ENCODE measurements at places on chromosomes 7 and 10.

GRCh38 chr10:72379062-72379461, 24.3 kb upstream of the DNAJB12 start:
- no peak for DNase-seq

DNA sequence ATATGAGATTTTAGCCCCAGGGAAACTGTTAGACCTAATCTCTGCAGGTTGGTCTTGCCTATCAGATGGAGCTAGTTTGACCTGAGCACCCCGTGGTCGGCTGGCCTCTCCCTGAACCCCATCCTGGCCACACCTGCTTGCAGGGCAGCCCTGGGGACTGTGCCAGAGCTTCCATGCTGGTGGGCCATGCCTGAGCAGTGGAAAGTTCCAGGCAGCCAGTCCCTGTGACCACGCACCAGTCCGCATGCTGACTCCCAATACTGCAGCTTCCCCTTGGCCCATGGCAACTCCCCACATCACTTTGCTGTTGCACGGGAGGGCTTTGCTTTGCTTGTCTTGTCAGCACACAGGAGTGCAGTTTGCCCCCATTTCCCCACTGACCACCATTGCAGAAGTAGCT, 427.8 kb upstream of the SEMA3D start:
- DNase-seq = no peak

DNA sequence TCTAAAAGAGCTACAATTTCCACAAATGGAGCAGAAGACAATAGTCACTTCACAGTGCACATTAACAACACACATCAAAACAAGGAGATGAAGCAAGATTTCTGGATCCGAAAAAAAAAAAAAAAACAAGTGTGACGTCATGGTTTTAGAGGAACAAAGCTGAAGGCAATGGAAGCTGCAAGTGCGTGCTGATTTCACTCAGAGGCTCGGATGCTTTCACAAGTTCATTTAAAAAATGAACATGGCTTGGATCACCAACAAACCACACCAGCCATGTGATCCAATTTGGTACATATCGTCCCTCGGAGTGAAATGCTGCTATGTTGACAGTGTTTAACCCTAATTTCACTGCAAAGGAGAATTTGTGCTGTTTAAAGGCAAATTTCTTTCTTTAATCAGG, 337.0 kb upstream of the PRKCQ start:
- no peak for DNase-seq

DNA sequence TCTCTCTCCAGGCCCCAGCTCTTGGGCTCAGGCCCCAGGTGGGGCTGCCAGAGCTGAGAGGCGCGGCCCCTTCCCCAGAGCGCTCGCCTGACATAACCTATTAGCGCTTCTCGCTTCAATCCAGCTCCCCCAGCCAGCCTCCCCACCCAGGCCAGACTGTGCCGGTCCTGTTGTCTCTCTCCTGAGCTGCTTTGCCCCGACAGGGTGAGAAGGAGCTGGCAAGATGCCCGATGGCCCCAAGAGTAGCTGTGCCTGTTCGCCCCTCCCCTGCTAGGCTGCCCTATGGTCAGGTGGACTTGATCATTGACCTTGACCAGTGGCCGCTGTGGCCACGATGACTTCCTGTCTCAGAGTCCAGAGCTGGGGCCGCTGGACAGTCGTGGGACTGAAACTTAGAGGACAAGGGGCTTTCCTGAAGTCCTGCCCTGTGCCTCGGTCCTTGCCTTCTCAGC, 9.1 kb downstream of the TMEM270 start:
- DNase-seq = no peak

- no peak for DNase-seq
These were observed 98.1 kb downstream of the LRRC4 start for GRCh38 chr7:127933146-127933545.

DNA sequence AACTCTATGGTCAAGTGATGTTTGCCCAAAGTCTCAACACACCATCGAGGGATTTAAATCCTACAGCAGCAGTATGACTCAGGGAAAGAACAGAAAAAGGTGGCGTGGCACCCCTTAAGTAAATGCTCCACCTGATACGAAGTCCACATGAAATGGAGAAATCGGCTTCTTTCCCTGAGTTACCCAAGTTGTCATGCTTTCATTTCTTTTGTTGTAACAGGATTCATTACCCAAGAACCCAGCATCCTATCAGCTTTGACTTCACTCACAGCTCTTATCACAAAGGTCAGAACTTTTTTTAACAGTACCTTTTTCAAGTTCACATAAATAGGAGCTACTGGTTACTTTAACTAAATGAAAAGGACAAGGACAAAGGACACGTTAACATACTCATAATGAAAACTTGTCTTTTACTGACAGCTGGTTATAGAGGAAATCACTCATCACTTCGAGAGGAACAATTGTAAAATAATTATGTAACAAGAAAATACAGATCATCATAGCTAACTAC, 219.8 kb upstream of the FRMD4A start:
- DNase-seq = no peak

GRCh38 chr7:86949779-86950260, 109.6 kb downstream of the ELAPOR2 start:
- DNase-seq = no peak

- no peak for DNase-seq
These were observed 215.7 kb downstream of the SNX10 start for GRCh38 chr7:26507108-26507987.

DNA sequence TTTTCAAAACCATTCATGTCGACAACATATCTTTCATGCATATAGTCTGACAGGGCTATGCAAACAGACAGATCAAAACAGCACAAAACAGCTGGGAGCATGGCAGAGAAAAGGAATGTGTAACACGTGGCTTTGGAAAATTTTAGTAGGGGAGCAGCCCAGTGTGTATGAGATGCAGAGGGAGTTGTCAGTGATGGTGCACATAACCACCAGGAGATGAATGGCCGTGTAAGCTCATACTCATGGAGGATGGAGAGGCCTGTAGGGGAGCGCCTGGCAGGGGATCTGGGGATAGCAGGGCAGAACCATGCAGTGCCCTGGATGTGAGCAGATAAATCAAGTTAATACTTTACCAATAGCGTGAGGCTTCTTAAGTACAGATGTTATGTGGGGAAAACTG, 45.7 kb downstream of the RHOBTB1 start:
- no peak for DNase-seq

DNA sequence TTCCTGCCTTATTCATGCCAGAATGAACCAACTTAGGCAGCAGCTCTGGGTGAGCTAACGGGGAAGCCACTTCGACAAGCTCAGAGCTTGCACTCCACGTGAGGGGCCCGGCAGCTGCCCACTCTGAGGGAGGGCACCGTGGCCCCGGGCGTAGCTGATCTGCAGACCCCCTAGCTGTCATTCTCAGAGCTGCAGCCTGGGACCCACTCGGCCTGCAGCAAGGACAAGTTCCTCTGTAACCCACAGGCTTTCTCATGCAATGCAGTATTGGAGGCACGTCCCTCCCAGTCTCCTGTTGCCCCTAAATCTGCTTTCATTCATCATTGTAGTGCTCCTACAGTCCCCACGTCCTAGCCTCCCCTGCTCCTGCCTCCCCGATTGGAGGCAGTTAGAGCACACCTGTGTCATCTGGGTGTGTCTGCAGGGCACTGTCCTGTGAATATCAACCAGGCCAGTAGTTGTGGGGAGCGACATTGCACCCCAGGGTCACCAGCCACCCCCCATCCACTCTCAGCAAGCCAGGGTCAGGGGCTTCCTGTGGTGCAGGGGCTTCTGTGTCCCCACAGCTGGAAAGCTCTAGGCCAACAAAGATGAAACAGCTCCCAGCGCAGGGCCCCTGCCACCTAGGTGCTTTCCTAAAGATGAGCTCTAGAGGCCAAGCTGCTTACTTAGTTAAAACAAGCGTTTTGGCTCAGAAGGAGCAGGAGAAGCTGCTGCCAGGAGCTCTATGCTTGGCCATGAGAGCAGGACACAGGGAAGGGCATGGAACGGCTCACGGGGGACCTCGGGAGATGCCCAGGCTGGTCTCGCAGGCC, 333.6 kb downstream of the ADARB2 start:
- no peak for DNase-seq

DNA sequence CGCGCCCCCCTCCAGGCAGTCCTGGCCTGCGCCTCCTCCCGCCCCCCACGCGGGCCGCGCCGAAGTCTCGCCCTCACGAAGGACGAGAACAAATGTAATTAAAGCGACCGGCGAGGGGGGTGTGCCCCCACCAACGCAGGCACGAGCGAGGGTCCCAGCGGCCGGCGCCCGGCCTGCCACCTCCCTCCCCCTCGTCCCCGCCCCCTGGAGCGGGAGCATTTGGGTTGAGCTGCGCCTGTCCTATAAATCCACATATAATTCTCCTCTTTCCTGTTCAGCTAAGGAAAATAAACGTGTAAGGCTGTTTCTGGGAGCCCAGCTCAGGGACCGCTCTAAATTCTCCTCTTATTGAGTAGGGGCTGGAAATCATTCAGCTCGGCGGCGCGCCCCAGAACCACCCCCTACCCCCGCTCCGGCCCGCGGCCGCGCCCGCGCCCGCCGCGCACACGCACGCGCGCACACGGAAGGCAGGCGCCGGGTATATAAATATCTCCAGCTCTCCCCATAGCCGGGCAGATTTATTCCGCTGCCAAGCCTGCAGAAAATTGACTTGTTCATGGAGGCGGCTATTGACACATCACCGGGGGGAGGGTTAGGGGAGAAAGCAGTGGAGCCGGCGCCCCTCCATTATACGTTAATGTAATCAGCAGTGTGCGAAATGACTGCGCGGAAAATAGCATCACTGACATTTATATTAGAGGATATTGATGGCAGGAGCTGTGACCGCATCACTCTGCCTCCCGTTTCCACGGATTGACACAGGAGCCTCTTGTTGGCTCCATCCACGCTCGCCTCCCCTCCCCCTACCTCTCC, 61.6 kb upstream of the BTRC start:
- no peak for DNase-seq

DNA sequence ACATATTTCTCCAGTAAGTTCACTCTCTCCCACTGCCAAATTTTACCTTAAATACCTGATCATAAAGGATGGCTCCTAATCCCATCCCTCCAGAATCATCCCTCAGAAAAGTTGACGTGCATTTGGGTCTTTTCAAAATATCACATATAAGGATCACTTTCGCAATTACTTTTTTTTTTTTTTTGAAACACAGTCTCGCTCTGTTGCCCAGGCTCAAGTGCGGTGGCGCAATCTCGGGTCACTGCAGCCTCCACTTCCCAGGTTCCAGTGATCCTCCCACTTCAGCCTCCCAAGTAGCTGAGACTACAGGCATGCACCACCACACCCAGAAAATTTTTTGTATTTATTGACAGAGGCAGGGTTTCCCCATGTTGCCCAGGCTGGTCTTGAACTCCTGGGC, 17.4 kb downstream of the ZCWPW1 start:
- no peak for DNase-seq

DNA sequence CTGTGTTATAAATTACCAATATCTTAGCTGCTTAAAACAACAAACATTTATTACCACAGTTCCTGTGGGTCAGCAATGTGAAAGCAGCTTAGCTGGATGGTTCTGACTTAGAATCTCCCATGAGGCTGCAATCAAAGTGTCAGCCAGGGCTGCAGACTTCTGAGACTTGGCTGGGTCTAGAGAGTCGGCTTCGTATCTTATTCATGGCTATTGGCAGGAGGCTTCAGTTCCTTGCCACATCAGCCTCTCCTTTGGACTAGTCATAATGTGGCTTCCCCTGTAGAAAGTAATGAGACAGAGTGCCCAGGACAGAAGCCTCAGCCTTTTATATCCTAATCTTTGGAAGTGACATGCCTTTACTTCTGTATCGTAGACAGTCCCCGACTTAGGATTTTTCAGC, 27.3 kb downstream of the RALA start:
- DNase-seq = no peak

DNA sequence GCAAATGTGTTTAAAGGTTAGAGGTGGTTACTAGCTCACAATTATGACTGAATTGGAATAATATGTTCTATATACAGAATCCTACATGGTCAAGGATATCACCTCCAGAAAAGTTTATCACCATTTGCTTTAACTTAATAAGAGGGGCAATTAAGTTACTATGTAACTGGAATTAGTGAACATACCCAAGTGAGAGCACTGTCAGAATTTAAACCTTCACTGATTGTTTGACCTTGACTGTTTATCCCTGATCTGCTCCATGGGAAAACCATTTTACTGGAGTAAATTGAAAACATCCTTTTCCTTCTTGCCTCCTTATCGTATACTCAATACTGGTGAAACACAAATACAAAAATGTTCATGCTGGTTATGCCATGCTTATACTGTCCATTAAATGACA, 107.4 kb downstream of the SEMA3D start:
- no peak for DNase-seq

DNA sequence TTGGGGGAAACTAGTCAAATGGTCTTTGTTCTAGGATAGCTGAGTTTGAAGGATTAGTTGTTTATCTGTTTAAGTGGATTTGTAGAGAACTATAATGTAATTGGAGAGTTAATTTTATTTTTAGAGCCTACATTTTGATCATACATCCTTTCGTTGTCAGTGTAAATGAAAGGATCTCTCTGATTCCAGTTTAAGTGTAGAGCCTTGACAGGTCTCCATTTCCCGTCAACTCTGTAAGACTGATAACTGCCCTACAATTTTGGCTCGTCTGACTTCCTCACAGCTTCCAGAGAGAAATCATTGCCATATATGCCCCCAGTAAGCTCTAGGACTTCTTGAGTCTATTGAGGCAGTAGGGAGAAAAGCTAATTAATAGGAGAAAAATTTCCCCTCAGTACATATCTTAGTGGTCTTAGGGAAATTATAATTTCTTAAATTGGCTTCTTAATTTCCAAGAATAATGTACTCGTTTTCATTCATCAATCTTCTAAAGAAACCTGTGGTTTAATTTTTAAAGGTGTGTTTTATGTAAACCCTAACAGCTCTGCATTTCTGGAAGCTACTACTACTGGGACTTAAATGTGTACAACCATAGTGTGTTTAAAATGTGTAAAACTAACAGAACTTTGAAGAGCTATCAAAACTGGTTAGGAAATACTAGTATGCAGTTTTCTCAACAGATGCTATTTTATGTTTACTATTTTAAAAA, 3.8 kb downstream of the KMT2E start:
- no peak for DNase-seq

- DNase-seq = no peak
These were observed 102.5 kb downstream of the ALOX5 start for GRCh38 chr10:45476559-45476958.

DNA sequence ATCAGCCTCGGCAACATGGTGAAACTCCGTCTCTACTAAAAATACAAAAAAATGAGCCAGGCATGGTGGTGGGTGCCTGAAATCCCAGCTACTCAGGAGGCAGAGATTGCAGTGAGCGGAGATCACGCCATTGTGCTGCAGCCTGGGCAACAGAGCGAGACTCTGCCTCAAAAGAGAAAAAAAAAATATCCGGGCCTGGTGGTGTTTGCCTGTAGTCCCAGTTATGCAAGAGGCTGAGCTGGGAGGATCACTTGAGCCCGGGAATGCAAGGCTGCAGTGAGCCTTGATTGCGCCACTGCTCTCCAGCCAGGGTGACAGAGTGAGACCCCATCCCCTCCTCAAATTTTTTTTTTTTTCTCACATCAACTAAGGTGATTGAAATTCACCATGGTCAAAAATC, 42.8 kb downstream of the CDC123 start:
- no peak for DNase-seq

- DNase-seq = no peak
These were observed 38.6 kb downstream of the NACAD start for GRCh38 chr7:45050198-45050597.

DNA sequence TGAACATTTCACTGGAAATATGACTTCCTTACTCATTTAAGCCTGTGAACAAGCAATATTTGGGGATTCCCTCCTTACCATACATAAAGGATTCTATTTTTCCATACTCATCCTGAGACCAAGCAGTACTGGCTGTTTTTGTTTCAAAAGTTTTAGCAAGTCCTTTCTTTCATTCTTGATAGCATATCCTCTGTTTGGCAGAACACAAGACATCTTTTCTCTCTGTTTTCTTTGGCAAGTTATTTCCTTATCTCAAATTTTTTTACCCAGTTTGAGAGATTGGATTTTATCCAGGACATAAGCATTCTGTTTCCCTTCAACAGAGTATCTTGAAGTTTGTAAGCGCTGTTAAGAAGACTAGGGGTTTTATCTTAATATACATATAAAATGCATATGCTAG, 3.0 kb upstream of the WASL start:
- DNase-seq = no peak
